ENCODE measurements at places on chromosomes 5 and 9.

DNA sequence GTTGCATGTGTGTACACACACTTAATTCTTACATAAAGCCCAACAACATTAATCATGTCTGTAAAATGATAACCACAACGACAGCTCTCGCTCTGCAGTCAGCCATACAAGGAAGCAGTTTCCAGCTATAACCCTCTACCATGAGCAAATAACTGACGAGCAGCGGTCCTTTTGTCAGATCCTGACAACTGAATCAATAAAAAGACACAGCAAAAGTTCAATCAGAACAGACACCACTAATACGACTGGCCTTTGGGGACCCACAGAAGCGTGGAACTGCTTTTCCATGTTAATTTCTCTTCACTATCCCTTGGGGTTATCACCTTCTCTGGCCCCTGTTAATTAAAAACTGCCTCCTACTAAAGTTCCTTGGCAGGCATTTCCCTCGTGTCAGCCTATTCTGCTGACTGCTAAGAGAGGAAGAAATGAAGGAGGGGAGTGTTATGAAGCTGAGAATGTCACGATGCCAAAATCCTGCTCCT lies 722.8 kb upstream of the GRAMD2B start:
- DNase-seq, result no peak

DNA sequence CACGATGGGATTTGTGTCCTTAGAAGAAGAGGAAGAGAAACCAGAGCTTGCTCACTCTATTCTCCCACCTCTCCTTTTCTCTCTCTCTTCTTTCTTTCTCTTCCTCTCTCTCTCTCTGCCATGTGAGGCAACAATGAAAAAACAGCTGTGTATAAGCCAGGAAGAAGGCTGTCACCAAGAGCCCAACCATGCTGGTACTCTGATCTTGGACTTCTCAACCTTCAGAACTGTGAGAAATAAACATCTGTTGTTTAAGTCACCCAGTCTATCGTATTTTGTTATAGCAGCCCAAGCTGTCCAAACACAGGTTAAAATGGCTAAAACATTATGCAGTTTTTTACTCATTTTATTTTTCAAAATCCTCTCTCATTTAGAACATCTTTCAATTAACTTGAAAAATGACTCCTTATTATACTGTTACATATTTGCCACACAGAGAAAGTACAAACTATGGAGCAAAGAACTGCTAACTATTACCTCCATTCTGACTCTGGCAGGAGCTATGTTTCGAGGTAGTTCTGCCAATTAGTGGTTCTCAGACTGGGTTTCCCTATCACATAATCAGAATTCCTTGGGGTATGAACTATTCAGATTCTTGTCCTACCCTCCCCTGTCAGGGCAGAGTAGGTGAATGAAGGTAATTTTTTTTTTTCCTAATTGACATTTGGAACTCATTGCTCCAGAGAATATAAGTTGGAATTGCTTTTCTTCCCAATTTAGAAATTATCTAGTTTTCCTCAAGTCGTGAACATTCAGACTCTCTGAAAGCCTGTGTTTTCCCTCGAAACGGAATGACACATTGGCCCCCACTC lies 434.6 kb downstream of the ENC1 start:
- no peak for DNase-seq

GRCh38 chr9:12643686-12644085 lies 49.5 kb upstream of the TYRP1 start:
- DNase-seq, result no peak

DNA sequence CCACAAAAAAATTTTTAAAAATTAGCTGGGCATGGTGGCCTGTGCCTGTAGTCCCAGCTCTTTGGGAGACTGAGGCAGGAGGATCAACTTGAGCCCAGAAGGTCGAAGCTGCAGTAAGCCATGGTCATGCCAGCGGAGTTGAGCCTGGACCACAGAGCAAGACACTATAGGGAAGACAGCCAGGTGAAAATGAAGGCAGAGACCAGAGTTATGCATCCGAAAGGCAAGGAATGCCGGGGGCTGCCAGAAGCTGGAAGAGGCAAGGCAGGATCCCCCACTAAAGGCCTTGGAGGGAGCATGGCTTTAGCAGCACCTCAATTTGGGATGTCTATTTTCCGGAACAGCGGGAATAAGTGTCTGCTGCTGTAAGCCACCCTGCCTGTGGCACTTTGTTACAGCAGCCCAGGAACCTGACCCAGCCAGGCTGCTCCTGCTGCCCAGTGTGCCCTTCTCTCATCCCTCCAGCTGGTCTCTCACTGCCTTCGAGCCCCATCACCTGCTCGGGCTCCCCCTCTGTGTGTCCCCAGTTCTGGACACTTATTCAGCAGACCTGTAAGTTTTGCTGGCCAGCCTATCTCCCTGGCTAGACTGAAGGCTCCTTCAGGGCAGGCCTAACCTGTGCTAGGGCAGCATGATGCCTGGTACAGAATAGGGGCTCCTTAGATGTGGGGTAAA lies 16.8 kb upstream of the JADE2 start:
- DNase-seq, result no peak

GRCh38 chr5:177399997-177400868 lies at the start of gene PFN3:
Gene PFN3 (minus strand): TSS chr5:177400661. CDS start chr5:177400576, 85 bp downstream.
- no peak for DNase-seq

Data from left ventricle myocardium inferior (tissue), 1 donor.